Bronchus fibroblast of lung (primary cell): ENCODE measurements at places on chromosomes 2 and 18. TPM values are rescaled to one million over a fixed set of nuclear protein-coding genes. Genes with fewer than 3 reads are reported as not detected.

The MLPH gene
- total RNA-seq, result 26.6 and 27.2 TPM in 2 replicates

The GAREM1 gene
- 2.2 and 3.0 TPM in 2 replicates for total RNA-seq

The ADRA2B gene
- not detected in 2 replicates for total RNA-seq

The ZNF396 gene
- 0.67 and 0.89 TPM in 2 replicates for total RNA-seq

The ERLEC1 gene
- 72.3 and 72.8 TPM in 2 replicates for total RNA-seq

The FNDC4 gene
- 9.8 and 15.1 TPM in 2 replicates for total RNA-seq
